ENCODE measurements at places on chromosomes 7 and 10.

DNA sequence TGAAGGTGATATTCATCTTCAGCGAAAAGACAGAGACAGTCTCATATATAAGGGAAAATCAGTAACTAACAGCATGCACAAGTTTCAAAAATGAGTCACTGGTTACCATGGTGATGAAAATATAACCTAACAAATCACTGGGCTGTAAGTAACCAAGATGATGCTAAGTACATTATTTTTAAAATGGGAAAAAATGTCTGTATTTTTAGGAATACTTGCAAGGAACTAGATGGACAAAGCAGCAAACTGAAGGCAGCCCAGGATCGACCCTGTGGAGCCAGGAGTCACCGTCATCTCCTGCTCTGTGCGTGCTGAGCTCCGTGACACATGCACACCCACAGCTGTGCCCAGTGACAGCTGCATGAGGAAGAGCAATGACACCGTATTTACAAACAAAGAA, 137.3 kb downstream of the ELMO1 start:
- peak; percentile 21 for DNase-seq

DNA sequence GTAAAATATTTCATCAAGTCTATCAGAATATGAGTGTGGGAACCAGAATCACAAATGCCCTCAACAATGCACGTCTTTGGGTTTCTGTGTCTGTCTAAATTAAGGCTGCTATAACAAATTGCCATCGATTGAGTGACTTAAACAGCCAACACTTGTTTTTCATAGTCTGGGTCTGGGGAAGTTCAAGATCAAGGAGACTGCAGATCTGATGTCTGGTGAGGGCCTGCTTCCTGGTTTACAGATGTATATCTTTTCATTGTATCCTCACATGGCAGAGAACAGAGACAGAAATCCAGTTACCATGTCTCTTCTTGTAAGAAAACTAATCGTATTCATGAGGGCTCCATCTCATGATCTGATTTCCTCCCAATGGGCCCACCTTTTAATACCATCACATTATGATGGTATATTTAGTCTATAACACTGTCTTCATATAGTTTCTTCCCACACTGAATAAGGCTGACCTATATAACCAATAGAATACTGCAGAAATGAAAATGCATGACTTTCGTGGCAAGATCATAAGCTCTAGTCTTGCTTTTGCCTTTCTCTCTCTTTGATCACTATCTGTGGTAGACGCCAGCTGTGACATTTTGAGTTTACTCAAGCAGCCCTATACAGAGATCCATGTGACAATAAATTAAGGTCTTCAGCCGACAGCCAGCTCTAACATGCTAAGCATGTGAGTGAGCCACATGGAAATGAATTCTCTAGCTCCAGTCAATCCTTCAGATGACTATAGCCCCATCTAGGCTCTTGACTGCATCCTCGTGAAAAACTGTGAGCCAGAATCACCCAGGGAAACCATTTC, 51.9 kb downstream of the THSD7A start:
- no peak for DNase-seq

- DNase-seq, result no peak
Measured at GRCh38 chr10:78196964-78197363, 163.3 kb downstream of the RPS24 start.

GRCh38 chr7:108247614-108248013, 117.5 kb upstream of the LAMB4 start:
- DNase-seq, result peak; percentile 21

- DNase-seq, result peak; percentile 11
Measured at GRCh38 chr10:19872504-19873271, 56.5 kb downstream of the PLXDC2 start.

DNA sequence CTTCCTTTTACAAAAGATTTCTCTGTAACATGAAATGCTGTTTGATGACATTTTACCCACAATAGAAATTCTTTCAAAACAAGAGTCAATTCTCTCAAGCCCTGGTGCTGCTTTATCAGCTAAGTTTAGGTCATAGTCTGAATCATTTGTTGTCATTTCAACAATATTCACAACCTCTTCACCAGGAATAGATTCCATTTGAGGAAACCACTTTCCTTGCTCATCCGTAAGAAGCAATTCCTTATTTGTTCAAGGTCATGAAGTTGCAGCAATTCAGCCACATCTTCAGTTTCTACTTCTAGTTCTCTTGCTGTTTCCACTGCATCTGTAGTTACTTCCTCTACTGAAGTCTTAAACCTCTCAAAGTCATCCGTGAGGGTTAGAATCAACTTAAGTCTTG, 315.3 kb downstream of the TYW1 start:
- DNase-seq, result peak; percentile 18

DNA sequence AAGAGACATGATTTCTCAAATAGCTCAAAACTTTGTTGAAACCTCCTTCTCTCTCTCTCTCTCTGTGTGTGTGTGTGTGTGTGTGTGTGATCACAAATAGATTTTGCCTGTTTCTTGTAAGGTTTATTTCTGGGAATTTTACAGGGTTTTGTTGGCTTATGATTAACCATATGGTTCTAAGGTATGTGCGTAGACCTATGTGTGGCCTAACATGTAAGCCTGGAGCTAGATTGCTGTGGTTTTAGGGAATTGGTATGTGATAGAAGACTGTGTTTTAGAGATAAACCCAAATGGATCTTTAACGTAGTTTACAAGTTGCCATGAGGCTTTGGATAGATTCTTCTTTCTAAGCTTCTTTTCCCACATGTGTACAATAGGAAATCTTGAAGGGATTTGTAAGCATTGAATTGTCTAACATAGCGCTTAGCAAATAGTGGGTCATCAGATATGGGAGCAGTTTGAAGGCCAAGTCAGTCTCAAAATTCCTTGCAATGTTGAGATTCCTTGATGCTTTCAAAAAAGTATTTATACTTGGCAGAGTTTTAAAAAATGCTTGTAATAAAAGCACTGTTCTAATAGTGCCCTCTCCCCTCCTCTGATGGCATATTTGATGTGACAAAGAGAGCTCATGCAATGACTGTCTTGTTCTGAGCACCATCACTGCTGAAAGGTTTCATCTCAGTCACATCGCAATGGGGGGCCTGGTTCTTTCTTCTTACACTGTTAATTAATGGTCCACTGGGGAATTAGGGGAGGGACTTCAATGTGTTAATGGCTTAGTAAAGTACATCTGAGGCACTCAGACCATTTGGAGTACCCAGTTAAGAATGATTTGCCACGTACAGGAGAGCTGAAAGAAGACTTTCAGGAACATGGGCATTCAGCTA, 118.2 kb downstream of the SNX10 start:
- DNase-seq, result no peak

GRCh38 chr7:84069999-84070500, 124.5 kb downstream of the SEMA3A start:
- peak; percentile 10 for DNase-seq

GRCh38 chr7:155731871-155732270, 80.4 kb downstream of the SHH start:
- DNase-seq, result no peak

DNA sequence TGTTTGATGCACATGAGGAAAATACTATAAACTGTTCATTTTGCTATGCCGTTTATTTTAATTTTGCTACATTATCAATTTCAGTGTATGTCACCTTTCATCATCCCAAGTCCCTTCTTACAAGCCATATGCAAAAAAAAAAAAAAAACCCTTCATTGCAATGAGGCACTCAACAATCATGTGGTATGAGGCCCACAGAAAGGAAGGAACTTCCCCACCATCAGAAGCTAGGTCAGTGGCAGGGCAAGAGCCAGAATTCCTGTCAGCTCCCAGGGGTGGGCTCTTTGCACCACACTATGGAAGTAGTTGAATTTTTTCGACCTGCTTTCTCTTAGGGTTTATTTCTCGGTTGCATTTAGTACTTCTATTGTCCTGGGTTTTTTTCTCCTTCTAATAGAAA, 75.4 kb downstream of the NOC3L start:
- peak; percentile 91 for DNase-seq

- no peak for DNase-seq
Measured at GRCh38 chr7:26588511-26588910, 275.9 kb downstream of the SKAP2 start.

- DNase-seq, result no peak
Measured at GRCh38 chr7:155204744-155205367, 92.8 kb upstream of the INSIG1 start.

DNA sequence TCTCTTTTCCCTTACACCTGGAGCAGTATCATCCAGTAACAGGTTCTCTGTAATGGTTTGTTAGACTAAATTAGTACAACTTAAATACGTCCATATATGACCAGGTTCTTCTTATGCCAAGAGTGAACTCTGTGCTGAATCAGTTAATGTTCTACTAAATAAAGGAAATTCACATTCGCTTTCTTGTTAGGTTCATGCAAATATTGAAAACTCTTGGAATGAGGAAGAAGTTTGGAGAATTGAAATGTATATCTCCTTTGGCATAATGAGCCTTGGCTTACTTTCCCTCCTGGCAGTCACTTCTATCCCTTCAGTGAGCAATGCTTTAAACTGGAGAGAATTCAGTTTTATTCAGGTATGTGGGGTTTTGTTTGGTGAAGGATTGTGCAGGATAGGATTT, 15.3 kb upstream of the CFAP69 start:
- no peak for DNase-seq

- DNase-seq, result peak; percentile 3
Measured at GRCh38 chr10:131726076-131726880, 174.5 kb upstream of the PPP2R2D start.

DNA sequence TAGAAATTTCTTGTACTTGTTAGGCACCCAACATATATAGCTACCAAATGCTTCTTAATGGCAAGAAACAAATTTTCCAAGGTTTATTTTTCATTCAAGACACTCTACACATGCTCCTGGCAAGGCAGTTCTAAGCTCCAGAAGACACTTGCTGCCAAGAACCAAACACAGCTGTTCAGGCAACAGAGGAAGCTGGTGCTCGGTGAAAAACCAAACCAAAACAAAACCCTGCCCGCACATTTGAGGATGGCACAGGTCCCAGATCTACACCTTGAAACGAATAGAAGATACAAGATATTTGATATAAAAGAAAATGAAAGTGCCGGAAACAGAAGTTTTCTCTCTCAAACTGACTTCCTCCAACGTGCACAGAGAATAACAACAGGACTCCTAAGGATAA, 4.9 kb upstream of the DNTT start:
- peak; percentile 8 for DNase-seq

DNA sequence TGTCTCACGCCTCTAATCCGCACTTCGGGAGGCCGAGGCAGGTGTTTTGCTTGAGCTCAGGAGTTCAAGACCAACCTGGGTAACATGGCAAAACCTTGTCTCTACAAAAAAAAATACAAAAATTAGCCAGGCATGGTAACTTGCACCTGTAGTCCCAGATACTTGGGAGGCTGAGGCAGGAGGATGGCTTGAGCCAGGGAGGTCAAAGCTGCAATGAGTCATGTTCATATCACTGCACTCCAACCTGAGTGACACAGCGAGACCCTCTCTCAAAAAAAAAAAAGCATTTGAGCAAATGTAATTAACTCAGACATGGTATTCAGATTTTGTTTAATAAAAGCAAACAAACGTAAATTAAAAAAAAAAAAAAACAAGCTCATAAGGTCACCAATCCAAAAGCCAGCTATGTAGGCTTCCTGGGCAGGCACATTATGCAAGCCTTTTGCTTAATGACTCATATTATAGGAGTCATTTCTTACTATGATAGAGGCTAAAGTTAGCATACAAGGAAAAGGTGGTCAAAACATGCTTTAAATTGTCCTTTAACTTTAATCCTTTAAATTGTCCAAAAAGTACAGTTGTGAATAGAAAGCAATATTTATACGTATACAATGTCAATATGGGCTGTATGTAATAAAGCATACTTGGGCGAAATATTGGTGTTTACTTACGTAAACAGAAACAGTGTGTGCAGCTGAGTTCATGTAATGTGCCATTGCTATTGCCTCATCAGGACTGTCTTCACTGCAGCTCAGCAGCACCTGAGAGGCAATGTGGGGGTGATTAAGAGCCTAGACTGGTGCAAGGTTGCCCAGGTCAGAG, 13.0 kb downstream of the AKR1D1 start:
- DNase-seq, result no peak

DNA sequence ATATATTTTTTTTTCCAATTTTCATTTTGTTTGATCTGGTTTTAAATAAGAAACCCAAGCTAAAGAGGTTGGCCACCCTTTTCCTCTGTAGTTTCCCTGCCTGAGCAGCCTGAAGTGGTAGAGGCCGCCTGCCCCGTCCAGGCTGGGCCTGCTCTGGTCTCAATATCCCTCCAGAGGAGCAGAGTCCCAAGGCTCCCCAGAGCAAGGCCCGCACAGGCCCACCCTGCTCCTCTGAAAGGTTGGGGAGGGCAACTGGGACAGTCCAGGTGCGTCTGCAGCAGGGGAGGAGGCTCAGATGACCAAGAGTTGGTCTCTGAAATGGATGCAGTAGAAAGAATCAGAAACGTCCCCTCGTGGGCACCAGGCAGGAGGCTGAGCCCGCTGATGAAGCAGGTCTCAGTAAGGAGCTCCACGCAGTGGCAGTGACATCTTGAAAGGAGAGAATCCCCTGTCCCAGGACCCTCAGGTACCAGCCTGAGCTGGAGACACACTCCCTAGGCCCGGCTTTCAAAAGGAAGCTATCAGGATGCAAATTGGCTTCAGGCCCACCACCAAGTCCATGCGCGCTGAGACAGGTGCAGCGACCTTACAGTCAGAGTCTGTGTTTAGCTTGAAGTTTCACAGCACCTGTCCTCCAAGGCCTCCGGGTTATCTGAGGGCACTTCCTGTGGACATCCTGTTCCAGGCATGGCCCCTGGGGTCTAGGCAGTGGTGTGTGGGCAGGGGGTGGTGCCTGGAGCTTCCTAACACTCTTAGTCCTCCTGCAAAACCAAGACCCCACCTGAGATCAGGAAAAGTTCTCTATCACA, 37.7 kb downstream of the EN2 start:
- DNase-seq, result no peak

GRCh38 chr10:33237736-33238624, 96.5 kb downstream of the NRP1 start:
- DNase-seq, result no peak

DNA sequence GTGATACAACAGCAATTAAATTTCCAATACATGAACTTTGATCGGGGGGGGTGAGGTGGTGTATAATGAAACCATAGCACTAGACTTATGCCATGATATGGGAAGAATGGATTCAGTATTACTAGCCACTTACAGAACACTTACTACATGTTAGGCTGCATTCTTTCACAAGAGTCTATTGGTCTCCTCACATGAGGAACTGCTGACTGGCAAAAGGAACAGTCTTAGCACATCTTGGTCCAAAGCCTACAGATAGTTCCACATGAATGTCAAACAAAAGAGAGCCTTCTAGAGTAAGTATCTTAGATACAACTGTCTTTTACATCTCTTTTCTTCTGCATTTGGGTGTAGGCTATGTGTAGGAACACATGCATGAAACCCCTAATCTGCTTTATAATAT, 115.9 kb upstream of the DNAJB12 start:
- DNase-seq, result no peak
